Cardiac muscle cell (in vitro differentiated cells and primary cell): ENCODE measurements at places on chromosomes 4 and X. TPM values are rescaled to one million over a fixed set of nuclear protein-coding genes. Genes with fewer than 3 reads are reported as not detected.

Gene GSX2
- not detected in 2 replicates for polyA plus RNA-seq

Gene TCP11X2
- not detected in 2 replicates for polyA plus RNA-seq

DNA sequence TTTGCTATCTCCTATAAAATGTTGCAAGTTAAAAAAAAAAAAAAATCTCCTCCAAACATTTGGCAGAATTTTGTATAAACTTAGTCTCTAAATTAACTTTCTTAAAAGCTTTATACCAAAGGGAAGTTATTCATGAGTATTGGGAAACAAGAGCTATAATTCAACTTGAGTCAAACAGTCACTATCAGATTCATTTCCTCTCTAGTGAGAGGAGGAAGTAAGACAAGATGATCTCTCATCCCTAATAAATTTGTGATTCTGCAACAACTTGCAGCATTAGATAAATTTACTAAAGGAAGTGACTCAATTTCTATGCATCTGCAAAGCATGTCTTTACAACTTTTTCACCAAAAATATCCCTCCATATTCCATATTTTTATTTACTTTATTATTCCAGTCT is 135.4 kb upstream of the GNPDA2 start:
- peak; percentile 53 for DNase-seq

Gene GLRA3
- not detected in 2 replicates for polyA plus RNA-seq

Gene FSTL5
- 0.59 and 0.61 TPM in 2 replicates for polyA plus RNA-seq

DNA sequence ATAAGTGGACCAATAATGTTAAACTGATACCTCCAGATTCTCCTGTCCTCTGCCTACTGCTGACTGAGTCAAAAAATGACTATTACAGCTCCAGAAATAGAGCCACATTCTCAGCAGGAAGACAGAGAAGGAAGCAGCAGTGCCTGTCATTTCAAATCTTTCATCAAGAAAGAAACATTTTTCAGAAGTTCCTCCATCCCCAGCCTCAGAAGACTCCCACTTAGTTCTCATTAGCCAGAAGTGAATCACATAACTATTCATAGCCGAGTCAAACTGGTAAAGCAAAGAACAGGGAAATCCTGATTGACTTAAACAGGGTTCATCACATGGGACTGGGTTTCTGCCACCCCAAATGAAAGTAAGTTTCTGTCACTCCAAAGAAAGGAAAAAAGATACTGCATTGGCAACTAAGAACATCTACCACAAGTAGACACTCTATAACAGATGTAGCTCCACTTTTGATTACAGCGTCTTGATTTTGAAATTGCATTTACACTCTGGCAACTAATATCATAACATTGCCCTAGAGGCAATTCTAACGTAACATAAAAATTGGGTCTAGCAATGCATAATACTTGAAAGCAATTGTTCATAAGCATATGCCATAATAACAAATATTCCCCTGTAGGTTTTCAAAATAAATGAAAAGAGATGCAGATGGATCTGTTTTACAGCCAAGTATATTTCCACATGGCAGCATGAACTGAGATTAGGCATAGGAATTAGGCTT is 599.8 kb downstream of the GALNTL6 start:
- DNase-seq = no peak

Gene MAP7D2
- 0.05 and 1.0 TPM in 2 replicates for polyA plus RNA-seq

- no peak for DNase-seq
Measured at GRCh38 chr4:169971456-169972015, 54.7 kb downstream of the MFAP3L start.
